Dorsolateral prefrontal cortex (tissue), 122 donors: ENCODE measurements at places on chromosomes 2 and 18. TPM values are rescaled to one million over a fixed set of nuclear protein-coding genes. Genes with fewer than 3 reads are reported as not detected.

Gene LBX2
- total RNA-seq = not detected

Gene BIN1
- total RNA-seq = 263 TPM

Gene ITGAV
- total RNA-seq = 93.2 TPM

Gene CENPA
- total RNA-seq = 0.47 TPM

Gene CFC1
- total RNA-seq = 0.66 TPM

Gene GALNT13
- 20.6 TPM for total RNA-seq

Gene MERTK
- total RNA-seq = 24.2 TPM

Gene SERPINB11
- total RNA-seq = not detected

Gene L3MBTL4
- 36.6 TPM for total RNA-seq

Gene SLC9A4
- total RNA-seq = 0.56 TPM

Gene SERPINB10
- not detected for total RNA-seq

Gene PNO1
- total RNA-seq = 9.1 TPM

Gene KIAA2012
- 1.6 TPM for total RNA-seq

Gene PLA2R1
- 4.6 TPM for total RNA-seq

Gene ANKRD30BL
- total RNA-seq = 22.8 TPM

Gene CYP27A1
- 21.4 TPM for total RNA-seq

Gene WDR7
- 101 TPM for total RNA-seq

Gene PROKR1
- not detected for total RNA-seq

Gene ERICH2
- total RNA-seq = 3.1 TPM

Gene FSIP2
- 1.1 TPM for total RNA-seq

Gene EVA1A
- total RNA-seq = not detected

Gene UGT1A3
- not detected for total RNA-seq

Gene AQP12B
- total RNA-seq = not detected

Gene SPAST
- total RNA-seq = 36.3 TPM

Gene ZDBF2
- total RNA-seq = 44.9 TPM

Gene CRACDL
- 120 TPM for total RNA-seq

Gene TRIM43B
- not detected for total RNA-seq

Gene LYG1
- 1.6 TPM for total RNA-seq

Gene EDAR
- not detected for total RNA-seq

Gene SOX11
- 2.1 TPM for total RNA-seq

Gene CDH20
- total RNA-seq = 38.4 TPM

Gene GPN1
- 22.3 TPM for total RNA-seq

Gene VIL1
- total RNA-seq = not detected

Gene SLC11A1
- total RNA-seq = 24.1 TPM

Gene NLRC4
- total RNA-seq = 0.25 TPM

Gene LIMS2
- 14.2 TPM for total RNA-seq

Gene GAREM2
- total RNA-seq = 18.8 TPM

Gene C18orf32
- 92.8 TPM for total RNA-seq

Gene CCL20
- total RNA-seq = not detected

Gene EPB41L3
- 259 TPM for total RNA-seq

Gene ABCG5
- 0.30 TPM for total RNA-seq

Gene REG3G
- total RNA-seq = not detected

Gene KATNAL2
- 17.0 TPM for total RNA-seq

Gene IL36RN
- total RNA-seq = not detected
